Activated CD8-positive, alpha-beta memory T cell treated with anti-CD3 and anti-CD28 coated beads for 1 hour (primary cell): ENCODE measurements at places on chromosomes 2 and 18.

GRCh38 chr2:190407246-190407661, 901 bp upstream of the MFSD6 start:
- DNase-seq: peak; percentile 30

DNA sequence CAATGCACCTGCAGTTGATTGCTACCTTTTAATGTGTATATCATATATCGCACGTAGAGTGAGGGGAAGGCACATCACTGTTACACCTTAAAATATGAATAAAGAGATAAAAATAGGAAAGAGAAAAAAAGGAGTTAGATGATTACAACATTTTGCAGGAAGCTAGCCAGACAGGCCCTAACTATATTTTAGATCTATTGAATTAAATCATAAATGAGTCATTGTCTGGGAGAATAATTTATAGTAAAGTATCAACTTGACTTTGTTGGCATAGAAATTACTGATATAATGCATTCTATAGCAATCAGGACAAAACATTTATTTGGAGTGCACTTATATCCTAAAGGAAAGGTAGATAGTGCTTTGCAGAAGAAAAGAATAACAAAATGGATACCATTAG, 384.9 kb upstream of the NXPH2 start:
- DNase-seq: no peak

- no peak for DNase-seq
Observed at GRCh38 chr2:228956701-228957474, 314.2 kb downstream of the PID1 start.

- no peak for DNase-seq
Observed at GRCh38 chr18:52948868-52949444, 609.0 kb downstream of the DCC start.

- no peak for DNase-seq
Observed at GRCh38 chr2:224126440-224126839, 87.4 kb upstream of the SERPINE2 start.

DNA sequence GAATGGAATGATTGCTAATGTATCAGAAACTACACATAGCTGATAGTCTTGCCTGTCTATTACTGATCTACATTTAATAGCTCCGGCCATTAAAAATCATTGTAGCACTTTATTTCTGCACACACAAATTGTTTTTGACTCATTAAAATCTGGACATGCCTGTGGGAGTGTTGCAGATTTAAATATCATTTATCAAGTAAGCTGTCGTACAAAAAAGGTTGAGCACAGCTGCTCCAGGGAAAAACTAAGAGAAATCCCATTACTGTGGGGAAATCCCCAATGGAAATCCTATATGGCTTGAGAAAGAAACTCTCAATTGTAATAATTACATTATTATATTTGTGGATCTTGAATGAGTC, 99.6 kb upstream of the CERS6 start:
- DNase-seq: no peak

GRCh38 chr2:178296394-178297090, 102.2 kb downstream of the OSBPL6 start:
- DNase-seq: no peak

GRCh38 chr2:237744613-237745249, 53.8 kb upstream of the RBM44 start:
- DNase-seq: peak; percentile 68

DNA sequence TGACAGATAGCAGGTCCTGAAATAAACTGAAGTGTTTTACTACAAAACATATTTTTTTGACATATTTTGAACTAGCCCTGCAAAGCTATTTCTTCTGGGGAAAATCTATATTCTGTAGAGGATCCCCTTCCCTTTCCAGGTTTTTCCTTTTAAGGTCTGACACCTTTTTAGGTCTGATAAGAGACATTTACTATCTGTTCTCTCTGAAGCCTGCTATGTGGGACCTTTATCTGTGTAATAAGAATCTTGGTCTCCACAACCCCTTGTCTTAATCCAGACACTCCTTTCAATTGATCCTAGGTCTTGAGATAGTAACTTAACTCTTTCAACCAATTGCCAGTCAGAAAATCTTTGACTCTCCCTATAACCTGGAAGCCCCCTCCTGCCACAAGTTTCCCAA, 5.5 kb upstream of the PDK1 start:
- DNase-seq: no peak

DNA sequence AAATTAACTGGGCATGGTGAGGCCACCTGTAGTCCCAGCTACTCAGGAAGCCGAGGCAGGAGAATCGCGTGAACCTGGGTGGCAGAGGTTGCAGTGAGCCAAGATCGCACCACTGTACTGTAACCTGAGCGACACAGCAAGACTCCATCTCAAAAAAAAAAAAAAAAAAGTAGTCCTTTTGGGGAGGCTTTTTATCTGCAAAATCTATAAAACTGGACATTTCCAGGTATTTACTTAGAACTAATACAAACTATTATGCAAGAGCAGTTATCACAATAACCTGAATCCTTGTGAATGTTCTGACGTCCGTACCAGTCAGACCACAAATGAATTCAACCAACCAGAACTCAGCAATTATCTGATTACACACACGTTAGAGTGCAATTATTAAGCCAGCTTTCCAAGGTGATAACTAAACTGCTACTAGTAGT, 8.8 kb upstream of the RAPH1 start:
- DNase-seq: no peak

DNA sequence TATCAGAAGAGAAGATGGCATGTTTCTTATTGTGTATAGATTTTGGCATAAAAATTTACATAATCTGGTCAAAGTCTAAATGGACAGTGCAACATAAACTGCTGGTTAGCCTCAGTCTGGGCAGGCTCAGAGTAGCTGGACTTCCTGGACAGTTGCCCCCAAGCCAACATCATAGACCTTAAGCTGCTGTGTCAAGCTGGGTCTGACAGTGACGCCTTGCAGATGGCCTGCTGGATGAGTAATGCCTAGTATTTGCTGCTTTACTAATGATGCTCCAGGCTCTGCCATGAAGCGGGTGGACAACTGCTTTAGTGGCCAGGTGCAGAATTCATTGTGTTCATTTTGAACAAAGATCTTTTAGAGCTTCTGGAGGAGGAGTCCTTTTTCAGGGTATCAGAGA, 603.7 kb upstream of the ZEB2 start:
- DNase-seq: no peak

GRCh38 chr2:144429396-144430112, 90.4 kb downstream of the ZEB2 start:
- no peak for DNase-seq

GRCh38 chr2:153990771-153991170, 119.0 kb downstream of the GALNT13 start:
- DNase-seq: no peak

DNA sequence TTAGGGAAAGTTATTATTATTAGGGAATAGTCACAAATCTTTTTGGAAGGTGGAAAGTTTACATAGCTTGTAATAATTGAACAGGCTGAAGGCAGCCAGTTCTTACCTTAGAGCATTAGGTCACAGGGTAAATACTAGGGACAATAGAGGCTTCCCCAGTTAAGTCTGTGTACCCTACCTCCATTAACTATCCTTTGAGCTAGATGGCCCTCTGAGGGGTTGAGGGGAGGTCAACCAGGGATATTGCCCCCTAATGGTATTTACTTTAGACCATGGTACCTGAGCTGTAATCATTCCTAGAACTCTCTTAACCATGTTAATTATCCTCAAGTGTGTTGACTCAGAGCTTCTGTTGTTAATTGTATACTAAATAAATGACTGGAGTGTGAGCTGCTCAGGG, 120.5 kb upstream of the SCN7A start:
- no peak for DNase-seq

DNA sequence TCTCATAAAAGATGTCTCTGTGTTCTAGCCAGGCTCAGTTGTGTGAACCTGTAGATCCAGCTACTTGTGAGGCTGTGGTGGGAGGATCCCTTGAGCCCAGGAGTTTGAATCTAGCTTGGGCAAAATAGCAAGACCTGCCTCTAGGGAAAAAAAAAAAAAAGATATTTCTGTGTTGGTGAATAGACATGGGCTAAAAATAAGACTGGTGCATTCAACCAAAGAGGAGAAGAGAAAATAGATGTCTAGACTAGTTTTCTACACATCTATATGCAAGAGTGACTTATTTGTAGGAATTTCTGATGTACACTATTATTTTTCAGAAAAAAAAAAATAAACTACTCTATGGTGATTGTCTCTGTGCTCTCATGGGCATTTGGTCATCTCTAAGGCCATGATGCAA, 555.1 kb downstream of the BCL11A start:
- no peak for DNase-seq

DNA sequence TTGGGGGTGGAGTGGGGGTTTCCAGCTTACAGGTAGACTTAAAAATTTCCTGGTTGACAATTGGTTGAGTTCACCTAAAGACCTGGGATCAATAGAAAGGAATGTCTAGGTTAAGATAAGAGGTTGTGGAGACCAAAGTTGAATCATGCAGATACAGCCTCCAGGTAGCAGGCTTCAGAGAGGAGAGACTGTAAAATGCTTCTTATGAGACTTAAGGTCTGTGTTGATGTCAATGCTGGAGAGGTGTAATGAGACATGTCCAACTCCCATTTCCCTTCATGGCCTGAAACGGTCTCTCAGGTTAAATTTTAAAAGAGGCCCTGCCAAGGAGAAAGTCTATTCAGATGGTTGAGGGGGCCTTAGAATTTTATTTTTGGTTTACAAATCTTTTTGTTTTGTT, 38.5 kb upstream of the RND3 start:
- DNase-seq: no peak

DNA sequence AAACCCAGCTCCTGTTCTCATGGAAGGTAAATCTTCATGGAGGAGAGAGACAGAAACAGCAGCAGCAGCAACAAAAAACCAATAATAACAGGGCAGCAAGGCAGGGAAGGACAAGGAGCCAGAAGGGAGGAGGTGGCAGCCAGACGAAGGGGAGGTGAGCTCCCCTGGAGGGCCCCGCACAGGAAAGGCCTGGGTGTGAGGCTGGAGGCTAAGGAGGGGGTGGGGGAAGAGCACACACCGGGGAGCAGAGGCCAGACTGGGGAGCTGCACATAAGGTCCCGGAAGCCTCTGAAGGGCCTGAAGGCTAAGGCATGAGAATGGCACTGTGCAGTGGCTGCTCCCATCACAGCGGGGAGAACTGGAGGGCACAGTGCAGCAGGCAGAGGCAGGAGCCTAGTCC, 94.8 kb upstream of the SMAD7 start:
- no peak for DNase-seq

GRCh38 chr2:192005211-192005610, 158.3 kb upstream of the CAVIN2 start:
- DNase-seq: no peak
